ENCODE measurements at places on chromosomes 1 and 21.

- no peak for DNase-seq
Measured at GRCh38 chr1:3155056-3155925, 86.3 kb downstream of the PRDM16 start.

- no peak for DNase-seq
Measured at GRCh38 chr21:31557421-31558188, 101.9 kb upstream of the SOD1 start.

- no peak for DNase-seq
Measured at GRCh38 chr21:46008893-46009621, 27.5 kb downstream of the COL6A1 start.

GRCh38 chr1:155940482-155940992, 901 bp upstream of the RXFP4 start:
- no peak for DNase-seq

GRCh38 chr1:24586970-24587820, 31.3 kb downstream of the NCMAP start:
- no peak for DNase-seq

DNA sequence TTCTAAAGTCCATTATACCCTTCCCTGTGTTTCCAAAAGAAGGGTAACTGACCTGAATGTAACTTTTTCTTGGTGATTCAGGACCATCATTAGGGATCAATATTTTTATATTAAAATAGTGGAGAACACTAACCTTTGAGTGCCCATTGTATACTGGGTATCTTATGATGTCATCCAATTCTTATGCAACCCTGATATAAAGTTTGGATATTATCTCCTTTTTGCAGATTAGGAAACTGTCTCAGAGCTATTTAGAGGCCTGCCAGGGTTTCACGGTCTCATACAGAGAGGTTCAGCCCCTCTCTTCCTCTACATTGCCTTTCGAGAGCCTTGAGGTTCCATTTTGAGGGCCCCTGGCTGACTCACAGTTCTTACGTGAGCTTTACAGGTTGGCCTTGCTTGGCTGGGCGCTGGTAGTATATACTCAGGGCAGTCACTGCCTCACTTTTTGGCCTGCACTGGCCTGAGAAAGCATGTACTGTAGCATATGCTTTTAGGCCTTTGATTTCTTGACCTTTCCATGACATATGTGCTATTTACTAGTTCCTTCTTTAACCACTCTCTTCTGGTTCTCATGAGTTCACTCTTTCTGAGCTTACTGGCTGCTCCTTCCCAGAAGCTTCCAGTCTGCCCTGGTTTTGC, 15.7 kb upstream of the FOXO6 start:
- DNase-seq: no peak

DNA sequence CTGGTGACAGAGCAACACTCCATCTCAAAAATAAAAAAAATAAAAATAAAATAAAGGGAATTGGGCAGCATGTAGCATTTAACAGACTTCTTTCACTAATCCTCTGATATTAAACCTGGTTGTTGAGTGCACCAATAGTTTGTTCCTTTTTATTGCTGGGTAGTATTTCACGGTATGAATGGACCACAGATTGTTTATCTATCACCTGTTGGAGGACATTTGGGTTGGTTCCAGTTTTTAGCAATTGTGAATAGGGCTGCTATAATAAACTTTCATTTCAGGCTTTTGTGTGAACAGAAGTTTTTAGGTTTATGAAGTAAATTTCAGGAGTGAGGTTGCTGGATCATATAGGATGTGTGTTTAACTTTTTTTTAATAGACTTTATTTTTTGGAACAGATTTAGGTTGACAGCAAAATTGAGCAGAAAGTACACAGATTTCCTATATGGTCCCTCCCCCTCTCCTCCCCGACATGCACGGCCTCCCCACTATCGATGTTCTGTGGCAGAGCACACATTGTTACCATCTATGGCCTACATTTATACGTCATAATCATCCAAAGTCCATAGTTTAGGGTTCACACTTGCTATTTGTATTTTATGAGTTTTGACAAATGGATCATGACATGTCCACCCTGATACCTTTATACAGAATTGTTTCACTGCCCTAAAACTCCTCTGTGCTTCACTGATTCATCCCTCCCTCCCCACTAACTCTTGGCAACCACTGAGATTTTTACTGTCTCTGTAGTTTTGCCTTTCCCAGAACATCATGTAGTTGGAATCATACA, 66.1 kb upstream of the TMPRSS2 start:
- no peak for DNase-seq

DNA sequence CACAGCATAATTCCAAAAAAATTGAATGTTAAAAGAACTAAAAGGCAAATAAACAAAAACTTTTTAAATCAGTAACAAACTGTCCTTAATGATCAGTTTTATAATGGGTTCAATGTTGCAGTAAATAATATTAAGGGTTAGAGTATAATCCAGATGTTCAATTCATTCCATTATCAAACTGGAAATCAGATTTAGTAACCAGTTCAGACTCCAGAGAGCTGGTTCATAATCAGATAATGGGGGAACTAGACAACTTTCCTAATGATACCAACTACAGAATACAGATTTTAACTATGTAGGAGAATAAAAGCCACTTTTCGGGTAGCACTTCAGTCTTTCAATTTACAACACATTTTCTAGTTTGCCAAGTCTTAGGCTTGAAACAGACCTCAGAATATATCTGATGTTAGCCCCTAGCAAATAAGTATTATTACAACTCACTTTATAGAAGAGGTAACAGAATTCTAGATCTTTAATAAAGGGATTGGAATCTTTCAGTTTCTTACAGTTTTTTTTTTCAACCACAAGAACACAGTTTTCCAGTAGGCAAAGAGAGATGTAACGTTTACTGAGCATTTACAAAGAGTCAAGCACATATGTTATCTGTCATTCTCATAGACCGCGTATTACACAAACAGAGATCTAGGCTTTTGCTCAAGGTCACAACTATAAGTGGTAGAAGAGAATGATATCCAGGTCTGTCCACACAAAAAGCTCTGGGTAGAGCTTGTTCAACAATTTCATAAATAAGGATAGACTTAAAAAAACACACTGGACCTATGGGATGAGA, 1.9 kb upstream of the DCAF6 start:
- DNase-seq: no peak

DNA sequence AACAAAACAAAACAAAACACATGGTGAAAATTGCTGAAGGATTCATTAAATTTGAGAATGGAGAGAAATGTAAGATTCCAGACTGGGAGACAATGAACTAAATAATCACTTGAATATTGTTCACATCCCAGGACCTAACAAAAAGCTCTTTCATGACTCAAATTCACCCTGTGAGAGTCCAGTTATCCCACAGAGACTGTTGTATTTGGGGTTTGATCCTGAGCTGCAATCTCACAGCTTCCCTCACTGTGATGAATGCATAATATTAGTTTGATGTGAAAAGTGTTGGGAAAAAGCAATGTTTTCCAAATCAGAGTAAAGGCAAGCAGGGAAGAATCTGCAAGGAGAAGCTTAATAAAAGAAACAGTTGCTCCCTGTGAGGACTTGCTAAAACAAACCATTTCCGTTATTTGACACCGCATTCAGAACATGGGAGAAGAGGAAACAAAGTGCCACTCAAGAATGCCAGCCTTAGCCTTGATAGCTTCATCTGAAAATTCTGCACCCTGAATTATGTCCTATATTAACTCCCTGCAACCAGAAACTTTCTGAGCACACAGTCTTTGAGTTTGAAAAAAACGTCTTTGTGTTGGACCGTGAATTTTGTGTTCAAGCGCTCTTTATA, 208.8 kb downstream of the DAB1 start:
- DNase-seq: no peak

DNA sequence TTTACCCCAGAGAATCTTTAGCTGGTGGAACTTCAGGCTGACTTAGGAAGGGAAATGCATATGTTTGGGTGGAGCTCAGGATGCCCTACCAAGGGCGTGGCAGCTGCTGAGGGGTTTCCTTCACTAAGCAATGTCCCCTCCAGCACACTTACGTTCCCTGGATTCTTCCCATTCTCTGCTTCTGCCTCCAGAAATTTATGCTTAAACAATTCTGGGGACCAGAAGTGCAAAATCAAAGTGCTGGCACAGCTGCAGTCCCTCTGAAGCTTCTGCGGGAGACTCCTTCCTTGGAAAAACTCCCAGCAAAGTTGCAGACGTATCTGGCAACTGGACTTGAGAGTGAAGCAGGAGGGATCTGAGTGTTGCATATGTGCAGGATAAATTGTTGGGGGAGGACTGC, 402.8 kb downstream of the PCP4 start:
- DNase-seq: no peak

DNA sequence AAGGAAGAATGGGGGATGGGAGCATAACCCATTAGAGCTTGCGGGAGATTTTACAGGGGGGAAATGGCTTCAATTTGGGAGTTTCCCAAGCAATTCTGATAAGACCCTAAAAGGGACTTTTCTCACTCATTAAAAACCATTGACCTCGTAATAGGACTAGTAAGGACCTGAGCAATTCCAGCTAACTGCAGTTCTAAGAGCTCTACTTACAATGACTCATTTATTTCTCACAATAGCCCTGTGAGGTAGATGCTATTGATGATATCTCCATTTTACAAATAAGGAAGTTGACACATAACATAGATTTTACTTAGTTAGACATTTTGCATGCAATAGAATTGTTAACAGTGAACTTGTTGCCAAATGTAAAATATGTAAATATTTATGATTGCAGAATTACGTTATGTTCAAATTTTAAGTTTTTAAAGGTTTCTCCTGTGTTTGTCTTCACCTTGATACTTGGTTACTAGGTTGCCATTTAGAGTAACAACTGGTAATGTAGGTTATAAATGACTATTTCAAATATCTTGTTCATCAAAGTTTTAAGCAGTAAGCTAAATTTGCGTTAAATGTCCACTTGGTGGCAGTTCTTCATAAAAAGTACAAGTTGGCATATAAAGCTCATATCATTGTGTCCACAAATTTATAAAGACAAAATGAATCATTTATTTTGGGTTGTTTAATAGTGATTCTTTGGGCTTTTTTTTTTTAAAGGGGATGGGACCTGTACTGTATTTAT, 182.0 kb downstream of the PLA2G4A start:
- DNase-seq: no peak

DNA sequence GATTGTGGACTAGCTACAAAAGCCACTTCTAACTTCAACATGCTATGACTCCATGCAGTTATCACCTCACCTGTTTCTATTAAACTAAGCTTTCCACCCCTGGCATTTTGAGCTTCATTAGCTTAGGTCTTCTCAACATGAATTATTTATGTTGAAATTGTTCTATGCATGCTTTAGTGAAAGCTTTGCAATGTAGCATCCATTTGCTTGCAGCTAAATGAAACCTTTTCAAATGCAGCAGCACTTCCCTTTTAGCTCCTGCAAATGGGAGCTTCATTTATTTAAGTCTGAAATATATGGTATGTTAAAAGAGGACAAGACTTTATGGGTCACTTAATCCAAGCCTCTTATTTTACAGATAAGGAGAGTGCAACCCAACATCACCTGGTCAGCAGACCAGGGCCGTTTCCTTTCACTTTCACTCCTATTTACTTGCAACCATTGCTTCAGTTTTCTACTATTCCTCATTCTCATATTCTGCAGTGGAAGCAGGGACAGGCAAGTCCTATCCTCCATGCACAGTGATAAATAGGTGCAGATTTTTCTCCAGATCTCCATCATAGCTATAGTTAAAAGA, 56.4 kb upstream of the SAMSN1 start:
- no peak for DNase-seq

DNA sequence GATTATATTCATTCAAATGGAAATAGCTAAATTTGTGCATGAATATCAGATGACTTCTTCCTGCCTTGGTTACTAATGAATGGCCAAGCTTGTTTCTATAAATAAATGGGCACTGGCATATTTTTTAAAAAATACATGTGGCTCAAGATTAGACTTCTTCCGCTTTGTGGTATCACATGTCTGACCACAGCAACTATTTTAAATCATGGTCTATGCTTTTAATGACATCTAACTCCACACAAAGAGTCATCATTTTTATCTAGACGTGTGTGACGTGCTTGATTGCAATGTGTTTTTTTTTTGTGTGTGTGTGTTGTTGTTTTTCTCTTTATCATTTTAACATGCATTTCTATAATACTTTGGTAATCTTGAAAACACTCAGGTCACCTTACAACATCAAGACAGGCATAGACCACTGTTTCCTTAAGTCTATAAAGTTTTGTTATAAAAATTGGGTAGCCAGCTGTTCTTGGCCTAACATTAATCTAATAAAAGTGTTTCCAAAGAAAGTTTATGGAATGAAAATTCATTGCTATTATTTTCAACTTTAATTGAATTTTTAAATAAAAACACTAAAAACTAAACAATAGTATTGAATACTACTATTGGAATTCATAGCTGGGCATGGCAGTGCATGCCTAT, 29.5 kb downstream of the RGS1 start:
- no peak for DNase-seq

- DNase-seq: no peak
Measured at GRCh38 chr1:53111073-53111556, 31.3 kb downstream of the SLC1A7 start.

GRCh38 chr1:1118011-1118875, 2.4 kb upstream of the C1orf159 start:
- no peak for DNase-seq

DNA sequence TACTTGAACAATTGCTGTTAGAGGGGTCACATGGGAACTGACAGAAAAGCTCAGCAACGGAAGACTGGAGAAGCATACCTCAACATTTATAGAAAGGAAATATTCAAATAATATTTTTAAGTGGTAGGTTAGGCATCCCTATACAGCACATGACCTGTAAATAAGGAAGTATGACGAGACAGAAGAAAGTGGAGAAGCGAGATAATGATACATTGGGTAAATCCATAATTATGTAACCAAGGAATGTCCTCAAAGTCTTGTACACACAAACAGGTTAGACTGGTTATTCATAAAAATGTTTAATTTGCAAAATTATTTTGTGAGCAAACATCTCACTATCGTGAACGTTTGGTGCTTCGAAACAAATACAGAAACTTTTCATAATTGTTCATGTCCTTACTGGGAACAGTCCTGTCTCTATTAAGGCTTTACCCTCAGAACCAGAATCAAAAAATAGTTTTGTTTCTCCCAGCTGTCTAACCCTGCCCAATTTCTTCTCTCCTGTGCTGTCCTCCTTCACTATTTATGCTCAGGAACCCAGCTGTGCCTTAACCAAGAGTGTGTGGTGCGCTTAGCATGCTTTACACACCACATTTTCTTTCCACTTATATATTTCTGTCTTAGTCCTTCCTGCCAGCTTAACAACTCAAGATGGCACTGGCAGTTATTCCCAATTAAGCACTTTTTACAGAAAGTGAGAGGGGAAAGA, 10.2 kb downstream of the KMO start:
- no peak for DNase-seq

DNA sequence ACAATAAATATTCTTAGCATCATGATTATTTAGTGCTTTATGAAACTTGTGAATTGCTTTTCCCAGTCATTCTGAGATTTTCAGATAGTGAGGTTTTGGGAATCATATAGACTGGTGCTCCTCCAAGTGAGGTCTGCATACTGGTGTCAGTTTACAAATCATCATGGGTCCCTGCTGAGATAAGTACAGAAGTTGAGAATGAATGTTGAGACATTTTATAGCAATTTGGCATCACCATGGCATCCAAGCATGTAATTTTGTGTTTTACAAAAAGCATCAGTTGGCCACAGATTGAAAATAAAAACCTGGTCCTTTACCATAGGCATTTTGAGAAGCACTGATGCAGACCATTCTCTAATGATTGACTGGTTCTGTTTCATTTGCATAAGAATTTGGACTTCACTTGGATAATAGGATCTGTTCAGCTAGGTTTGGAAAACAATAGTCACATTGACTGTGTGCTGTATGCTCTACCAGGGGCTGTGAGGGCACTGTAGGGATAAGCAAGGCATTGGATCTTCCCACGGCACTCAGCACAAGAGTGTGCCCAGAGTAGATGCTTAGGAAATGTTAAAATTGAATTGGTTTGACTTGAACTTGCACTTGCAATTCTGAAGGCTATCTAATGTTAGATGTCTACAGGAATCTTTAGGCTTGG, 79.0 kb upstream of the JUN start:
- no peak for DNase-seq

Measured in esophagus squamous epithelium (tissue), 5 donors.